ENCODE measurements at places on chromosomes 11 and 22.

DNA sequence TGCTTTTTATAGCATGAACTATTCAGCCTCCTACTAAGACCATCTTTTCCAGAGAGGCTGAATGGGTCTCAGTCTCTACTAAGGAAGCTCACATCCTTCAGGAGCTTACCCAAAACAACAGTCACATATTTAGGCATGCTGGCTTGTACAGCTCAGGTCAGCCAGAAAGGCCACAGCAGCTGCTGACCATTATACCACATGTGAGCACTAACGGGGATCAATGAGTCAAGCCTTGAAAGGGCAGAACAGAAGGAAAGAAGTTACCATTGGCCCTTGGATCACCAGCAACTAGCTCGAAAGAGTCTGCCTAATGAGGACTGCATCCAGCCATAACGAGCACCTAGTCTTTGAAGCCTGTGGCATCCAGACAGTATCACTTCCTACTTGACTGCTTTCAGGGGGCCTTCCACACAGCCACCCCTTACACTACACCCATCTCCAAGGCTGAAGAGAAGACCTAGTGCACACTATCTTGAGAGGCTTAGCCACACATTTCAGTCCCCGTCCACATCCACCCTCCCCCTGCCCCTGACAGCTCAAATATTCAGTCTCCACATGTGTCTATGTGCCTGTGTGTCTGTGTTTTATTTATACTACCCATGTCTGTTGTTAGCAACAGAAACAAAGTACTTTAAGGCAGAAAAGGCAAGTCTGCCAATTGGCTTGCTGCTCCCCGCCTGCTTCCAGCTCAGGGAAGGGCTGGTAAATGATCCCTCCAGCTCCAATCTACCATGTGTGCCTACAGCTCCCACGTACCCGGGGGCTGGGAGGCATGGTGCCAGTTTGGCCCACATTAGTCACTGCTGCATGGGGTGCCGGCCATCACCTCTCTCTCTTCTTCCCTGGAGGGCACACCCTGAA is 95.5 kb downstream of the RPL27A start:
- no peak for DNase-seq

DNA sequence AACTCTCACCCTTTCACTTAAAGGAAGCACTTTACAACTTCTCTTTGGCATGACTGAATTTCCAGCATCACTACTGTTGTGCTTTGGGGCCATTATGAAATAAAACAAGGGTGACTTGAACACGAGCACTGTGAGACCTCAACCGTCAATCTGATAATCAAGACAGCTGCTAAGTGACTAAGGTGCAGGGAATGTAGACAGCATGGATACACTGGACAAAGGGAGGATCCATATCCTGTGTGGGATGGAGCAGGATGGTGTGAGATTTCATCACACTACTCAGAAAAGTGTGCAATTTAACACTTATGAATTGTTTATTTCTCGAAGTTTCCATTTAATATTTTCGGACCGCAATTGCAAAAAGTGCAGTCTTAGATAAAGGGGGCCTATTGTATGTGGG is 16.1 kb upstream of the EXPH5 start:
- no peak for DNase-seq

DNA sequence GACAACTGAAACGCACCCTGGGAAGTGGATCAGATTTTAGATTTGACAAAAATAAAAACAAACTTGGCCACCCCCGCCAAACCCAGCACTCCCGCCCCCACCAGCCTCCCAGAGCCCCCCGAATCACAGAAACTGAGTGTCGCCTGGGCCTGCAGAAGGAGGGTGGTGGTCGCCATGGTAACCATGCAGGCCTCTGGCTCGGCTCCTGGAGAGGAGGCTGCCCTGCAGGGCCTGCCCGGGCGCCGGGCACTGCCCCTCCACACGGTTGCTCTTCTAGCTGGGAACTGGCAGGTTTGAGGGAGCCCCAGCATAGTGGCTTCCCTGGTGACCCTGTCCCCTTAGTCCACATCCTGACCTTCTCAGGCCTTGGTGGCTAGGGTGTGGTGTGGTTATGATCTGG is 19.3 kb downstream of the CACNA1I start:
- DNase-seq = no peak

- DNase-seq = no peak
Measured at GRCh38 chr11:113245216-113245615, 69.2 kb upstream of the TTC12 start.

DNA sequence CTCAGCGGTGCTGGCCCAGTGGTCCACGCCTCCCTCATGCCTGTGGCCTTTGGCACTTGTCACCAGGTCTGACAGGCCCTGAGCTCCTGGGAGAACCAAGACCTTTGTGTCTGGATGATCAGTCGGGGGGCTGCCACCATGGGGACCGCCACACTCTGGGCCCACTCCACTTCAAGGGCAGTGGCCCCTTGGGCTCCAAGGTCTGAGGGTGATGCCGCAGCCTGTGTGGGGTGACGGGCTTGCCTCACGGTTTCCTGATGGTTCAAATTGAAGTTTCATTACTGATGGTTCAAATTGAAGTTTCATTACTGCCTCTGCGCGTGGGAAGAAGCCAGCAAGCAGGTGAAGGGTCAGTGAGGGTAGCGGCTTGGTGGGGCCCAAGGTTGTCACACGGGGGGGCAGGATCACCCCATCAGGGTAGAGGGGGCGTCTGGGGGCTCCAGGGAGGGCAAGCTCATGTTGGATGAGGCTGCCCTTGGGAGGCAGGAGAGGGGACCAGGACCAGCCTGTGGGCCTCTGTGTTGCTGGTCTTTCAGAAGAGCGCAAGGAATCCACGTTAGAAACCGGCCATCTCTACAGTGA is 27.5 kb downstream of the TRMU start:
- DNase-seq = no peak

GRCh38 chr11:63612181-63612580 is 2.1 kb downstream of the PLAAT3 start:
- no peak for DNase-seq

DNA sequence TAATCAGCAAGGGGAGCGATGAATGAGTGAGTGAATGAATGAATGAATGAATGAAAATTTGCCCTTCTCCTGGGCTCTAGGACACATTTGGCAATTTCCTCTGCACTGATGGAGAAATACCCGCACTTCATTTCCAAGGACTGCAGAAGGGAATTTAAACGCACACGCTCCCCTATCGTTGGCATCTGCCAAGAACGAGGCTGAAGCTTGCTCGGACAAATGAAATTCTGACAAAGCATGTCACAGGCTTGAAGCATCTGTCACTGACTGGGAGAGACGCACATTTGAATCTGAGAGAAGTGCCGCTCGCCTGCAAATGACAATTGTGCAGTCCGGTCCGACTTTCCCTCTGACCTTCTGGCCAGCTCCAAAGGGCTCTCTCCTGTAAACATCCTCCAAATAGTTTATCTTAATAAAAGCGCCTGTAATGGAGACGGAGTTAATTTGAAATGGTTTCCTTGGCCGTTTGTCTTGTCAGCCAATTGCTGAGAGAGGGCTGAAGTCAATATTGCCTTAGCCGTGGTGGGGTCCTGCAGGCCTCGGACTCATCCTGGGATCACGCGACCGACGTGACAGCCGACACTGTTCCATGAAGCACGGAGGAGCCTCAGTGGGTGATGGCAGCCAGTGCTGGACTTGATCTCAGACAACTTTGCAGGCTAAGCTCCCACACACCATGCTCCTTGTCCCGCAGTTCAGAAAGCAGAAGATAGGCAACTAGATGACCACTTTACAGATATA is 260.7 kb downstream of the MN1 start:
- no peak for DNase-seq

DNA sequence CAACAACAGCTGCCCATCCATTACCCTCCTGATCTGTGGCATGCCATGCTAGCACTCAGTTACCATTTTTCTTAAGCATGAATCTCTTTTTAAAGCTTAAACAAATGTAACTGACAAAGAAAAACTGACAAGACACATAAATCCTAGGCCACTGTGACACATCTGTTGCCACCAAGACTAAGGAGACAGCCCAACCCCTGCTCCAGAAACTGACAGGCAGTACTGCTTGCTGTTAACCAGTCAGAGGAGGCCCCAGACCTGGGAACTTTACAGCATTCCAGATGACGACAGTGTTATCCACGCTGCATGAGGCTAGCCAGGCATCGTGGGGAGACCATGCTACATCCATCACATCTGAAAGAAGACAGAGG is 33.8 kb downstream of the HIRA start:
- DNase-seq = no peak

DNA sequence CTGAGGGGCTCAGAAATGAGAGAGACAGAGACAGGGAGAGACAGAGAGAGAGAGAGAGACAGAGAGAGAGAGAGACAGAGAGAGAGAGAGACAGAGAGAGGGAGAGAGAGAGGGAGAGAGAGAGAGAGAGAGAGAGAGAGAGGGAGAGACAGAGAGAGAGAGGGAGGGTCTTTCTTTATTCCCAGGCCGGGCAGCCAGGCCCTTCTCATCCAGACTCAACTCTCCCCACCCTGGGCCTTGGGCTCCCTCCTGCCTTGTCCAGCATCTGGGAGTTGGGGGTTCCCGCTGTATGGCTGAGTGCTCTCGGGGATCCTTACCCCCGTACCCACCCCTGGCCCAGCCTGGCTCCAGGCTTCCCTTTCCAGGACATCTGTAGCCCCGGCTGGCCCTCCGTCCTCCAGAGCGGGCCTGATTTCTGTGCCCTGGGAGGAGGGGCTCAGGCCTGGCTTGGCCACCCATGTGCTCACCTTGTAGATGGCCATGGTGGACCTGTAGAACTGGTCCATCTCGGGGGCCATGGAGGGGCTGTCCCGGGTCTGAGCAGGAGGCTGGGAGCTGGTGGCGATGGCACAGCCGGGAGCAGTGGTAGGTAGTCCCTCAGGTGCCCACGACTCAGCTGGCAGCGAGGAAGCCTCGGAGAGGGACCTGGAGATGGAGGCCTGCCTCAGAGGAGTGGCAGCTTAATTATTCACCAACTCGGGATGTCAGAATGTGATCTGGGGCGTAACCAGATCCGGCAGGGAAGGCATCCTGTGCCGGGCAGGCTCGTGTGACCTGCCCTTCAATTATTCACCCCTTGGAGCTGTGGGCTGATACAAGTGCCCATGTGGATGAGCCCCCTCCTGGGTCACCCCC is at the start of gene BAIAP2L2:
Gene BAIAP2L2 (minus strand): TSS at position 677 of the 855 bp plus-strand sequence. CDS start 159 bp downstream, at position 518.
- DNase-seq = no peak

DNA sequence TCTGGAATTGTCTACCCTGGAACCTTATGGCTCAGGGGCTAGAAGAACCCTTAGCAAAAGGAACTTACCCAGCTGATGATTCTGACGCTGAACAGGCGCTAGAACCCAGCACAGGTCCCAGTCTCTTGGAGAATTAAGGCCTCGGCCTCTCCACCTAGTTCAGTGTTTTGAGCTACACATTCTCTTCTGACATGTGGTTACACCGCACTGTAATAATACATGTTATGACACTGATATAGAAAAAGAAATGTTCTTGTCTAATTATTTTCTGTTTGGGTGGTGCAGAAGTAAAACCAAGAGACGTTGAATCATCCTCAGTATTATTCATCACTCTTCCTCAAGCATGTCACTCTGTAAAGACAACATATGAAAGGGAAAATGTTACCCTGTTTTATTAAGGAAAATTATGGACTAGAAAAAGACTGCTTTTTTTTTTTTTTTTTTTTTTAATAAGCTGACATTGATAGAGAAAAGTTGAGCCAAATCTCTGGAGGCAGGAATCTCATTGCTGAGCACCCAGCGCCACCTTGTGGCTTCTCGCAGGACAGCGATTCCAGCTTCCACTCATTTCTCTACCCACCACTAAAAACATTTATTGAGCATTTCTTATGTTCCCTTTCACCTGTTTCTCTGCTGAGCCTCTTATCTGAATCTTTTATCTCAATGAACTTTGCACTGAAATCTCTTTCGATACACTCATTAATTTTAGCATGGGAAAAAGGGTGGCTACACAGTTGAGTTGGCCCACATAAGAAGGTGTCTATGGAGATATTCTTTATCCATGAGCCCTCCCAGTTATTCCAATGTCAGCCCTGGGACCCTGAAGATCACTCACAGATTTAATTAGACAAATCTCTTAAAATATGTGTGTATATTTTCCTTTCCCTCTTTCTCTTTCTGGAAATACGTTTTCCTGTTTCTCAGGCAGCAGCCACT is 12.6 kb upstream of the APLNR start:
- DNase-seq = no peak

DNA sequence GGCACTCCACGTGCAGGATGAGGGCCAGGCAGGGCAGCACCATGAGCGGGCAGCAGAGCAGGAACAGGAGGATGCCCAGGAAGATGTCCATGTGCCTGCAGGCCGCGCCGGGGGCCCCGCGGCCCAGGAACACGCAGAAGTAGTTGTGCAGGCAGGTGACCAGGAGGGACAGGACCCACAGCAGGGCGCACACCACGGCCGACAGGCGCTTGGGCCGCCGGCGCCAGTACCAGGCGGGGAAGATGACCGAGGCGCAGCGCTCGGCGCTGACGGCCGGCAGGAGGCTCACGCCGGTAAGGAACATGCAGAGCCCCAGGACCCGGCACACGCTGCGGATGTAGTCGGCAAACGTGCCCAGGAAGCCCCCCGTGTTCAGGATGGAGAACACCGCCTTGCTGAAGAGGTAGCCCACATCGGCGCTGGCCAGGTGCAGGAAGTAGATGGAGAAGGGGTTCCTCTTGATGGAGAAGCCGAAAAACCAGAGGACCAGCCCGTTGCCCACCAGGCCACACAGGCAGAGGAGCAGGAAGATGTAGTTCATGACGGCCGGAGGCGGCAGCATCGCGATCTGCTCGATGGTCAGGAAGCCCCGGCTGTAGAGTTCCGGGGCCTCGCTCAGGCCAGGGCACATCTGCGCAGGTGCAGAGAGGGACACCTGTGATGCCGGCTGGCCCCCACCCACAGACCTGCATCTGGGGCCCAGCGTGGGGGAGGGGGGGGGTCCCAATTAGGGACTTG is 7.2 kb downstream of the MRGPRF start:
- no peak for DNase-seq

- DNase-seq = no peak
Measured at GRCh38 chr11:45556851-45557707, 108.3 kb downstream of the CHST1 start.

GRCh38 chr11:90135016-90135415 is 553 bp downstream of the NAALAD2 start:
- no peak for DNase-seq

DNA sequence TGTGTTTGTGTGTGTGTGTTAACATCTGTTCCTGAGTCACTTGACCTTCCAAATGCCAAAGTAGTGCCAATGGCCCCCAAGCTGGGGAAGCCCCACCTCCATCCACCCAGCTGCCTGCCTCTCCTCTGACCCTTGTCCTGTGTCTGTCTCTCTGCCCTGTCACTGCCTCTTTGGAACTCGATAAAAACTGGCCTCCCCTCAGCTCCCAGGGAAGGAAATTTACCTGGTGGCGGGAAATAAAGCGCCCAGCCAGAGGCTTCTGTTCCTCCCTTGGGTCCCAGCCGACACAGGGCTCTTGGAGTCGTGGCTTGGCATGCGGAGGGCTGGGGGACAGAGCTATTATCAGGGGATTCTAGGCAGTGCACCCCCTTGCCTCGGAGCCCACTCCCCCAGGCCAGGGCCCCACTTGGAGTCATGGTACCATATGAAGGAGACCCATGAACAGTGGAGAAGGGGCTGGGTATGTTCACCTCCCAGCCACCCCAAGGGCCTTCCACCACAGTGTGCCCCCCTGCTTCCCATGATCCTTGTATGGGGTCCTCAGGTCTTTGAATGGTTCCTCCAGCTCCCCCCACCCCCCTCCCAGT is 6.2 kb downstream of the KCNC1 start:
- DNase-seq = no peak

Data from CD4-positive, alpha-beta T cell treated with Interleukin-6 at 100 ng/mL for 8 hours (primary cell).